CD4-positive, CD25-positive, alpha-beta regulatory T cell (primary cell): ENCODE measurements at places on chromosomes 7 and 10.

DNA sequence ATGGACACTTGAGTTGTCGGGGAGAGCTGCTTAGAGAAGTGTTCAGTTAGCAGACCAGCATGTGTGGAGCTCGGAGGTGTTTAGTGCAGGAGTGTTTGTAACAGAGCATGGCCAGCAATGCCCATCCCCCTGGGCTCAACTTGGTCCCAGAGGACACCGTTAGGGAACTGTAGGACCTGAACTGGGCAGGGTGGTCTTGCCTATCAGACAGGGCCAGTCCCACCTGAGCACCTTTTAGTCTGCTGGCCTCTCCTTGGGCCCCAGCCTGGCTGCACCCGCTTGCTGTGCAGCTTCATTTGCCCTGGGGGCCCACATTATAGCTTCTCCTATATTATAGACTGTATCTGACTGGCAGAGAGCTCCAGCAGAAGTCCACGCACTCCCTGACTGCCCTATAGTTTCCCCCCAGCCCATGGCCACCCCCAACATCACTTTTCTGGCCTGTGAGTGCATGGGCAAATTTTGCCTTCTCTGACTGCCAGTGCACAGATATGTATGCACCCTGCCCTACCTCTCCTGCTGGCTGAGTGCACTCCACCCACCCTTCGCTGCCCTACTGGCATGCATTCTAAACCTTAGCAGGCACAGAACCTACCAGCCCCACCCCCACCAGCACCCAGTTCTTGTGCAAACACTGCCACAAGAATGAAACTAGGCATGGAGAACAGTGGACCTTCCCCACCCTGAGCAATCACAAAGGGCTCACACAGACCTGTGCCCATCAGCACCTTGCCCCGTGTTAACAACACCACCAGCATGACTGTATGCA is 1030.6 kb upstream of the GHITM start:
- DNase-seq, result no peak

- DNase-seq, result no peak
Observed at GRCh38 chr10:72426986-72427385, 72.3 kb upstream of the DNAJB12 start.

DNA sequence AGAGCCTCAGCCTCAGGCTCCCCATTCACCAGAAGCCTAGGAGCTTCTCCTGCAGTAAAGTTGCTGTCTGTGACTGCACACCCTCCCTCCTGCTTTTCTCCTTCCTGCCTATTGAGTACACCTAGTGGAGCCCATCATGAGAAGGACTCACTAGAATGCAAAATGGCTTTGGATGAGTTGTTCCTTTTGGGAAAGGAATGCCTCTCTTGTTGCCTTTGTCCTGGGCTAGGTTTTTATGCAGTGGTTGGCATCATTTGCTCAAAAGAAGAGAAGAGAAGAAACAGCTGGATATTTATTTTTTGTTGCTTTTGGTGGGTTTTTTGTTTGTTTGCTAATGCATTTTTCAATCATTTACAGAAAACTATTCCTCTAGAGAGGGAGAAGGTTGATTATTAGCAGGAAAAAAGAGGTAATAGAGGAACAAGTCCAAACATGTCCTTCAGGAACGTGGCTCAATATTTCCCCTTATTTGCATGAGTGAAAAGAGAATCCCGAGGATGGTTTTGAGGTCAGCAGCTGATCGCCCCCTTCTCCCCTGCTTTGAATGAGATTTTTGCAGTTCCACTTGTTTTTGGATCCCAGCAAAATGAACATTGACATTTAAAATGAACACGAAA is 369.9 kb upstream of the NRP1 start:
- no peak for DNase-seq

GRCh38 chr7:116730097-116731022 is 58.4 kb downstream of the MET start:
- DNase-seq, result no peak

GRCh38 chr7:77320714-77321113 is 95.4 kb downstream of the GSAP start:
- DNase-seq, result no peak
